ENCODE measurements at places on chromosomes 16 and 17.

GRCh38 chr16:83806036-83806435 is 1.7 kb upstream of the HSBP1 start:
- no peak for DNase-seq

- no peak for DNase-seq
Measured at GRCh38 chr17:58327363-58328194, 1.0 kb downstream of the TSPOAP1 start.

DNA sequence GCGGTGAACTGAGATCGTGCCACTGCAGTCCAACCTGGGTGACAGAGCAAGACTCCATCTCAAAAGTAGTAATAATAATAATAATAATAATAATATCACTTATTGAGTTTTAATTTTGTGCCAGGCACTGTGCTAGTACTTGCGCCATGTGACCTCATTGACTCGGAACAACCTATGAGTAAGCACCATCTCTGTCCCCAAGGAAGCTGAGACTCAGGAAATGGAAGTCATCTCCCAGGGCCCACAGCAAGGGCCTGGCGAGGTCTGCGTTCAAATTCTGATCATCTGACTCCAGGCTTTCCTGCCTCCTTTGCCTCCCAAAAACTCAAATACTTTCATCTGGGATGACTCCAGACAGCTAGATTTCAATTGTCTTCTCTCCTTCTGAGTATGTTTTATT is 162.9 kb downstream of the SEC14L1 start:
- DNase-seq = no peak

DNA sequence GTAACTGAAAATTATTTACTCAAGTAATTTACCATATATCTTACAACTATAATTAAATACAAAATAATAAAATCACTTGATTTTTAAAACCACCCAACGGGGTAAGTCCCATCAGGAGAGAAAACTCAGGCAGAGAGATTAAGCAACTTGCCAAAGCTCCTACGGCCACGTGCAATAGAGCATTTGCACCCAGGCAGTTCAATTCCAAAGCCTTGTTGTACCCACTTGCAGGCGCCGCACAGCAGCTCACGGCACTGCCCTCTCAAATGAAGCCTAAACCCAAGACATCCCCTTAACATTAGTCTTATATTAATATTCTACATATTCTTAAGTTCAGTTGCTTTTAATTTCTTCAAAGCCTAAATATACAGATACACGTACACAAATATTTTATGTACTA is 75.7 kb downstream of the SPAG9 start:
- no peak for DNase-seq

- no peak for DNase-seq
Measured at GRCh38 chr17:68320943-68321555, 29.8 kb downstream of the ARSG start.

- DNase-seq = peak; percentile 73
Measured at GRCh38 chr16:88456356-88457292, 3.5 kb downstream of the ZFPM1 start.

- no peak for DNase-seq
Measured at GRCh38 chr16:54062361-54063278, 224.0 kb downstream of the IRX3 start.

DNA sequence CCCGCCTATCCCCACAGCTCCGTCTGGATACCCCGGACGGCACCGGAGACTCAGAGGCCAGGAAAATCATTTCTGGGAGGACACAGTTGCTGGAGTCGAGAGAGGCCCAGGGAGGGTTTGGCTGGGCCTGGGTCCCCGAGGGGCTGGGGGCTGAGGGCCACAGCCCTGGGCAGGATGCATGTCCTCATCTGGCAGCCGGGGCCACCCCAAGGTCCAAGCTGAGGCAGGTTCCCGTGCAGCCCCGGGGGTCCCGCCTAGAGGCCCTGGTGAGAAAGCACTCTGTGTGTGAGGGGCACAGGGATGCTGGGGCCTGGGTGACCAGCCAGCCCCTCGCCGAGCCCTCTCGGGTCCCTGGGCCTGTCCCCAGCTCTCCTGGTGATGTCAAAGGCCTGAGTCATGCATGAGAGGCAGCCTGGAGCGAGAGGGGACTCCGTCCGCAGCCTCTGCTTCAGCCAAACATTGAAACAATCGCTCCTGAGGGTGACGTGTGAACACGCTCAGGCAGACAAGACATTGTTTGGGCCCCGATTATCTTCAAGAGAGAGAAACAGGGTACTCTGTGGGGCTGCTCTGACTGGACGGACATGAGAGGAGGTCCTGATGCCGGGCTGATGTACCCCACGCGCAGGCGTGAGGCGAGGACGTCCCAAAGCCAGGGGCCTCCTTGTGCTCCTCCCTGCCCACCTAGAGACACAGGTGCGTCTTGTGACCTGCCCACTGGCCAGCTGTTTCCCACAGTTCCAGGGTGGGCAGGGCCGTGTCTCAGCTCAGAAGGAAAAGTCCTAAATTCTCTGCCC is 25.8 kb upstream of the C1QTNF8 start:
- no peak for DNase-seq

GRCh38 chr16:47311738-47312505 is 148.9 kb downstream of the ITFG1 start:
- no peak for DNase-seq

DNA sequence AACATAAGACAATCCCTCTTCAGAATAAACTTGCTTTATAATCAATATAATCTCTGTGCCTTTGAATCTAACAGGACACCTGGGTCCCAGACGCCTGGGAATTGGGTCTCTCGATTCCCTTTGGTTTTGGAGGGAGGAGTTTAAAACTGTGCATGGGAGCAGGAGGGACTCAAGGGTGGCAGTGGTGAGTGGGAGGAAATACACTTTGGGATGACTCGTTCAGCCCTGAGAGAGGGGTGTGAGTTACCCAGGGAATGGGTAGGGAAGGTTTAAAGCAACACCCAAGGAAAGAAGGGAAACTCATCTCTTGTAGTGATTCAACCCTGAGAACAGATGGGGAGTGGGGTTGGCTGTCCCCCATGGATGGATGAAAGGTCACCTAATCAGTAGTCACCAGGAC is 1.6 kb downstream of the RANGRF start:
- DNase-seq = no peak

GRCh38 chr17:9175700-9176467 is 154.6 kb downstream of the NTN1 start:
- no peak for DNase-seq

GRCh38 chr17:7408252-7408727 is 645 bp downstream of the NLGN2 start:
- DNase-seq = no peak

- DNase-seq = no peak
Measured at GRCh38 chr17:29645515-29646051, 22.9 kb upstream of the CORO6 start.

GRCh38 chr17:51103050-51103449 is 17.6 kb downstream of the SPAG9 start:
- DNase-seq = no peak

- no peak for DNase-seq
Measured at GRCh38 chr16:74939688-74940087, 45.2 kb downstream of the WDR59 start.

DNA sequence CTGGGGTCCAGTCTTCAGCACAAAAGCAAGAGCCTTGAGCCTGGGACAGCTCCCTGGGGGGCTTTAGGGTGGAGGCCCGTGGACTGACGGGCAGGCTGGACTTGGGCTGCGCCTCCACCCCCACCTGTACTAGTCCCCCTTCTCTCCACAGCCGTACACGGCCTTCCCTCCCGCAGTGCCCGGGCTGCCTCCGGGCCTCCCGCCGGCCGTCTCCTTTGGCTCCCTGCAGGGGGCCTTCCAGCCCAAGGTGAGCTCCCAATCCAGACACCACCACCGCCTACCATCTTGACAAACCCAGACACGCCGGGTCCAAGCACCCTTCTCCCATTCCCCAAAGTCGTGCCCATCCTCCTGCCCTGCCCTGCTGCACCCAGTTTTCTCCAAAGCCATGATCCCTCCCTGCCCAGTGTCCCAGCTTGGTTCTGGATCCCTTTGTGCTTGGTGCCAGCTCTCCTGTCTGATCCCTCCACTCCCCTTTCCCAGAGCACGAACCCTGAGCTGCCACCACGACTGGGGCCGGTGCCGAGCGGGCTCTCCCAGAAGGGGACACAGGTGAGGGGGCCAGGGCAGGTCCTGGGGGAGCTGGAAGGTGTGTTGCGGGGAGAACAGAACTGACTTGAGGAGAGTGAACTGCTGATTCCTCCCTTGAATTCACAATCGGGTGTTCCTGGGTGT is 7.1 kb downstream of the FBRS start:
- no peak for DNase-seq

DNA sequence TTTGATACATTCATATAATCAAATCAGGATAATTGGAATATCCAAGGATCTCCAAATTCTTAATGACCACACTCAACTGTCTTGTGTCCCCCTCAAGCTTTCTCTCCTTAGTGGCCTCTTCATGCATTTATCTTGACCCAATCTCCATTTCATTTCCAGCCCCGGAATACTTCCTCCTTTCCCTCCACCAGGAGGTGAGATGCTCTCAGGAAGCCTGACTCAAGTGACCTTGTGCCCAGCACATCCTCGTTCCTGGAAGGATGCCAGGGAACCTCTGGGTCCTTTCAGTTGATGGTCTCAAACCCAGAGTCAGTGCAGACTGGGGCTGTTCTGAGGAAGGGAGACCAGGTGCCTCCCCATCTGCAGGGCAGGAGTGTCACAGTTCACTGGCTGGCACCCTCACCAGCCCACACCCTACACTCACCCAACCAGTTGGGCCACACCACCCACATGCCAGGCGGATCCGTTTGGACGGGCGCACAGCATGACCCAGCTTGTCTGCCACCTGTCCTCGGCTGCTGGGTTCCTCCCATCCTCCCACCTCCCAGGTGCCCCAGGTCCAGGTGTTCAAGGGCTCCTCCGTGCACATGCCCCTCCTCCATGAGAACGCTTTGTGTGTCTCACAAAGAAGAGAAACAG is 14.0 kb upstream of the EMP2 start:
- no peak for DNase-seq

GRCh38 chr17:80244871-80245509 is 15.7 kb upstream of the RNF213 start:
- no peak for DNase-seq

DNA sequence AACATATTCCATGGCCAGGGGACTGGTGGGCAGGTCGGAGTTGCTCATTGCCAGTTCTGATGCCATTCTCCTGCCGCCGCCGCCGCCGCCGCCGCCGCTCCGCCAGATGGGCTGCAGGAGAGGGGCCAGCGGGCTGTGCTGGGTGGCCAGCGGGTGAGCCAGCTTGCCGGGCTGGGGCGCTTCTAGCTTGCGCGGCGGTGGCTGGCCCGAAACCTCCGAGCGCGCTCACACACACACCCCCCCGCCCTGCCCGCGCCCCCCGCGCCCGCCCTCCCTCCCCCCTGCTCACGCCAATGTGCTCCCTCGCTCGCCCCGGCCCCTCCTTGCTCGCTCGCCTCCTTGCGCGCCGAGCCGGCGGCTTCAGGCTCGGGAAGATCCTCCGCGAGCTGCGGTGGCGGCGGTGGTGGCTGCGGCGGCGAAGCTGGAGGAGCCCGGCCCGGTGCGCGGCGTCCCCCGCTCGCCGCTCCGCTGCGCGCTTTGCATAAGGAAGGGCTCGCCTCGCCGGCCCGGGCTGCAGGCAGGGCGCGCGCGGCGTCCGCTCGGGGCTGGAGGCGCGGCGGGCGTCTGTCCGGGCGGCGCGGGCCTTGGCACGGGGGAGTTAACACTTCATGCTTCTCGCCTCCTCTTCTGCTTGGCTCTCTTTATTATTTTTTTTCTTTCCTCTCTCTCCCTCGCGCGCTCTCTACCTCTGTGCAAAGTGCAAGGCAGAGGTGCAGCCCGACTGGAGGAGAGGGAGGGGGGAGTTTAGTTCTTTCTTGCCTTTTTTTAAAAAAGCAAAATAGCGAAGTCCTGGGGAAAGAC is 500 bp downstream of the MAF start:
- DNase-seq = peak; percentile 14

DNA sequence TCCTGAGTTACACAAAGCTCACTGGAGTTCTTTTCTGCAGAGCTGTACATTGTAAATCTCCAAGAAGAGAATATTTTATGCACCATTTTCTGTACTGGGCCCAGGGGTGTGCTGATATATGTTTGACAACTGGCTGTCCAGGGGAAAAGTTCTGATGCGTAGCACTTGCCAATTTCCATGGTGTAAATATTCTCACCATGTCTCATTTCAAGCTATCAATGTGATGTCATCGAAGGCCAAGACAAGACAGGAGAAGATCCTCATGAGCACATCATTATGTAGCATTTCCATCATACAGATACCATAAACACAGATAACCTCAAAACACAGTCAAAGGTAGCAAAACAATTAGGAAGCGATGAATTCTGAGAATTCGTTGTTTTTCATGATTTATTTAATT is 18.9 kb downstream of the CDH5 start:
- DNase-seq = no peak

DNA sequence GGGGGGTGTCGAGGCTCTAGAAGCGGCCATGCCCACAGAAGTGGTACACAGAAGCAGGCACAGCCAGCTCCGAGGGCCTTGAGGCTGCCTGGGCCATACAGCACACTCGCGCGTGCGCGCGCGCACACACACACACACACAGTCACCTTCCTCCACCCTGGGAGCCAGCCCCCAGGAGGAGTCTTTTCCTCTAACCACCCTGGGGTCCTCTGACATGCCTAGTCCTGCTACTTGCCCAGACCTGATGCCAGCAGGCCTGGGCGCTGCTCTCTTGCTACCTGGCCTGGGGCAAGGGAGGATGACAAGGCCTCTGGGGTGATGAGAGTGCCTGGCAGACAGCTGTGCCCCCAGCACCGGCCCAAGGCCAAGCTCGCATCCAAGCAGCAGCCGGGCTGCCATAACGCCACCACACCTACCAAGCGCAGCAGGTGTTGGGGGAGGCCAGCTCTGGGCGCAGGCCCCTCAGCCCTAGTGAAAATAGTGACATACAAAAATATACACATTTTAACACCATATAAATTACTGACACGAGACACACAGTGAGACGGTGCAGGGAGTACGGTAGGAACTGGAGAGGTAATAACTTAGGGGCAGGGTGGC is 41.1 kb downstream of the TSC2 start:
- no peak for DNase-seq

DNA sequence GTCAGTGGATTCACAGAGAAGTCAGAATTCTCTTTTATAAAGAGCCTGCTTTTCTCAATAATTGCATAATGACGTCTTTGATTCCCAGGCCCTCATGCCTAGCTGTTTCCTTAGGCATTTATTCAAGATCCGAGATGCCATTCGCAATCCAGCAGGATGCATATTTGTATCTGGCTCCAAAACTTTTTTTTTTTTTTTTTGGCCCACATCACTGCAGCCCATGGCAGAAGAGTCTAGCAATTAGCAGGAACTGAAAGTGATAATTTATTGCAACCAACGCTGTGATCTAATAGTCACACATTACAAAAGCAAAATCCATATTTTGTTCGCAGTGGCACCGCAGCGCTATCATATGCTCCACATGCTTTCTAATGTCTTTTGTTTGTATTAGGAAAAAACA is 503.4 kb downstream of the MAF start:
- DNase-seq = no peak

GRCh38 chr17:77428749-77429368 is 288.1 kb downstream of the SEC14L1 start:
- DNase-seq = no peak

GRCh38 chr16:56625943-56626654 is 518 bp downstream of the MT1E start:
- DNase-seq = no peak
